Activated T-helper 1 cell treated with Interleukin-2 at 50 U/mL for 16 hours (primary cell): ENCODE measurements at places on chromosomes 7 and 10.

- DNase-seq = no peak
Measured at GRCh38 chr10:34641913-34642558, 173.1 kb downstream of the PARD3 start.

DNA sequence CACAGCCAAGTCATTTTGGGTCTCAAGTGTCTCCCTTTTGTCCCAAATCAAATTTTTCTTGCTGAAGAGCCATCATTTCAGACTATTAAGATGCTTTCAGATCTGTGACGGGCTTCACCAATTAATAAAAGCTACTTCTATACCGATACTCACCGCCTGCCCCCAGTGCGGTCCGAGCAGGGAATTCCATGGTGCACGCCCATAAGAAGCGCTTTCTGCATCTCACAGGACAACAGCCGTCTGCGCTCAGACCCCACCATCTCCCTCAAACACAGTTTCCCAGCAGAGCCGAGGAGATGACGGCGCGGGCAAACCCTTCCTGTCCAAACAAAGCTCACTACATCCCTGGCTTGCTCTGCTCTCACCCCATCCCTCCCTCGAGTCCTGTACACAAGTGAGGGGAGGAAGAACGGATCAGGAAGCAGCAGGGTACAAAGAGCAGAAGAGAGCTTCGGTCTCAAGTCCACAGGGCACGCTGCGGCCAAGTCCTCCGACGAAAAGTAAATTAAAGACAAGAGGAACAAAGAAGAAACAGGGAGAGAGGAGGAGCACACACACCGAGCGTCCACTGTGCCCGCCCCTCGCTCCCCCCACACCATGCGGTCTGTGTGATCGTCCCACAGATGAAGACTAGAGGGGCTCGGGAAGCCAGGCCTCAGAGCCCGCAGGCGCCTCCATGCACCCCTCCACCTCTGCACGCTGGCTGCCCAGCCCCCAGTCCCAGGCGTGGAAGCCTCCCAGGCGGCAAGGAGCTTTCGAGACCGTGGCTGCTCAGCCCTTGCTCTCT is 121.9 kb downstream of the MAD1L1 start:
- no peak for DNase-seq

DNA sequence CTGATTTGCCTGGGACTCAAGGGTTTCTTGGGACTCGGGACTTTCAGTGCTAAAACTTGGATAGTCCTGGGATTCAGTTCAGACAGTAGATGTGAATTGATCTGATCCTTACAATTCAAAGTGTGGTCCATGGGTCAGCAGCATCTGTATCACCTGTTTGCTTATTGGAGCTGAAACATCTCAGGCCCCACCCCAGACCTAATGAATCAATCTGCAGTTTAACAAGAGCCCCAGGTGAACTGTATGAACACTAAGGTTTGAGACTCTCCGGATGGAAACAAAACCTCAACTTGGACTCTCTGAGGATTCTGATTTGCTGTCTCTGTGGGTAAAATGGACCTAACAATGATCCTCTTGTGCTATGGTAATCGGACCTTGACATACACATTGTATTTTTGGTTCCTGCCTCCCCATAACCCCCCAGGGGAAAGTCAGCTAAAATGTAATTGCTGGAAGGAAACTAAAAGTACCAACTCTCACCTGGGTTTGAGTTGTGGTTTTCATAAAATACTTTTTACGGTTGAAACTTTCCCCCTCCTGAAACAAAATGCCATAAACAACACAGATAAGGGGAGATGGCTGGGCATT is 11.7 kb downstream of the CYP26A1 start:
- no peak for DNase-seq

- no peak for DNase-seq
Measured at GRCh38 chr10:30026578-30026977, 32.8 kb downstream of the JCAD start.

DNA sequence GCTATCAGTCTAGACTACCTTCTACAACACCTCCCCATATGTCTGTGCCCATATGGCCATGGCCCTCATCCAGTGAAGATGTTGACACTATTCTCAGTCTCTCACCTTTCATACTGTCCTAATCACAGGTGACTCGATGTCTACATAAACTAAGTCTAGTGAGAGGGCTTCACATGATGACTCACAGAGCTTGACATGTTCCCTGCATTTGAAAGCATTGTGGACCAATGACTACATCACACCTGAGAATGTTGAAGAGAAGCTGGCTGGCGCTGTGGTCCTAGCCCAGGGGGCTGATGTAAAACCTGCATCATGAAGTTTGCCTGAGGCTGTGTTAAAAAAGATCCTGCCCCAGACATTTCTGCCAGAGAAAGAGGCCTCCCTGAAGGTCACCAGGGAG is 167.2 kb downstream of the NPSR1 start:
- DNase-seq = no peak

DNA sequence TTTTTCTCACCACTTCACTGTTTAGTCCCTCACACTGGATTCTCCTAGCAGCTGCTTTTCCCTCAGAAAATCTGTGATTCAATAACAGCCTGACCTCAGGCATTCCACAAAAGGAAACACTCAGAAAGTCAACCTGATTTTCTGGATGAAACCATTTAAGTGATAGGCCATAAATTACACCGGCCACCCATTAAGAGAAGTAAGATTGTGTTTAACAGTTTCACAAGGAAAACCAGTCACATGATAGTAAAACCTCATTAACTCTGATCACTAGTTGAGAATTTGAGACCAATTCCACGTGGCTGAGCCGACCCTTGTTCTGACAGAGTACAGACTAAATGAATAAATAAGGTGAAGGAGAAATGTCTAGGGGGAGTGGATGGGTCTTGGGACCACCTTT is 7.7 kb downstream of the GRM8 start:
- DNase-seq = no peak

DNA sequence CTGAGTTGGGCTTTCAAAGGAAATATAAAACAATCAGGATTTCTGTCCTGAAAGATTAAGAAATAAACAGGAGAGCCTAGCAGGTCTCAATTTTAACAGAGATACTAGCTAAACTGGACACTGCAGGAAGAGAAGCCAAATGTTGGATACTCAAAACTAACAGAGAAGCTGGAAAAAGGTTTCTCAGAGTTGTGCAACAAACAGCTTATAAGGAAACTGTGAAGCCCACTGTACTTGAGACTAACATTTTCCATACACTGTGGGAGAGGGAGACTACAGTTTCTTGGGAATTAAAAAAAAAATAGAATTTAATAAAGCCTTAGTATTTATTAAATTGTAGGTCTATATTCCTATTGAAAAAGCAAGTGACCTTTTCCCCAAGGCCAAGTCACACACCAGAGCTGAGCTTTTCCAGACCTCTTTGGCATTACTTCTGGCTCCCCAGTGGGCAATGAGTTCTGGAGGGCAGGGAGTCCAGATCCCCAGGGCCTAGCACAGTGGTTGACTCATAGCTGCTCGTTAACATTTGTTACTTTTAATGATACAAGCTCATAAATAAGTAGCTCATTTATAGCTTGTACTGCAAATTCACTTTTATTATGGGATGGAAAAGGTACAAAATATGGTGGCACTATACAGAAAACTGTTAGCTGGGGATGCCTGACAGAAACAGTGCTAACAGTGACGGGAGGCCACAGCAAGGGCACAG is 68.3 kb downstream of the MINDY3 start:
- no peak for DNase-seq

- no peak for DNase-seq
Measured at GRCh38 chr10:86979296-86979818, 11.1 kb downstream of the ADIRF start.

DNA sequence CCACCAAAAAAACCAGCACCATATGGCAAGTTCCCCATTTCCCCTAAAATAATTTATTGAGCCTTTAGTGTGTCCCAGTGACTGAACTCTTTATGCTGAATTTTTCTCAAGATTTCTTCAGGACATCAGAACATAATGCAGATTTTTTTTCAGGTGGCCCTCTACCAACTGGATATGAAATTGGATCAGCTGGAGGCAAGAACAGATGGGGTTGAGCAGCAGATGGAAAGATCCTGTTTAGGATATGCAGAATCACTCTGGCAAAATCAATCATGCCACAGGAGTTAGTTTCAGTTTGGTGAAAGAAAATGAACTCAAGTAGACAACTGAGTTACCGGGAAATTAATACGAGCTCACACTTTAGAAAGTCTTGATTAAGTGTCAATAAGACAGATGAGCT is 761.5 kb upstream of the C7orf33 start:
- no peak for DNase-seq

DNA sequence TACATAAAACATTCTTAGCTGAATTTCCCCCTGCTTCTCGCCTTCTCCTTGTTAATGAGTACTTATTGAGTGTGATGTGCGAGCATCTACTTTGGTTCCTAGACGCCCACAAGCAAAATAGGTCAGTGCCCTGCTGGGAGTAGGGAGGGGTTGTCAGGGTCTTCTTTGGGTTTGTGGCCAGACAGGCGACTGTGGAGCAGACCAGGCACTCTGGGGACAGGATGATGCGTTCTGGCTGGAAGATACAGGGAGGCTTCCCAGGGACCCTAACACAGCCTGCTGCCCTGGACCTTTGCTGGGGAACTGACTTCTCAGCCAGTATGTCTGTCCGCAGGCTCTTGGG is 227.2 kb downstream of the CUX1 start:
- no peak for DNase-seq

DNA sequence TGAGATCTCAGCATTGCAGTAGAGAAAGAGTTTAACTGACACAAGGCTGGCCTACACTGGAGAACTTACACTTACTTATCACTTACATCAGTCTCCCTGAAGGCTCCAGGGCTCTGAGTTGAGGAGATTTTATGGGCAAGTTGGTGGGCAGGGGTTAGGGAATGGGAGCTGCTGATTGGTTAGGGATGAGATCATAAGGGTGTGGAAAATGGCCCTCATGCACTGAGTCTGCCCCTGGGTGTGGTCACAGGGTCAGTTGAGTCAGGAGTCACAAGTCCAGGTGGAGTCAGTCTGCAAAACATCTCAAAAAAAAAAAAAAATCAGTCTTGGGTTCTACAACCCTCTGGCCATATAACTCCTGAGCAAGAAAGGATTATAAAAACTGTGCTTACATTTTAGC is 60.5 kb downstream of the PPP1R17 start:
- DNase-seq = no peak

GRCh38 chr10:110244550-110244949 is 37.1 kb downstream of the MXI1 start:
- no peak for DNase-seq

- DNase-seq = no peak
Measured at GRCh38 chr7:42222125-42222524, 14.9 kb downstream of the GLI3 start.

GRCh38 chr7:151824373-151824933 is 52.5 kb downstream of the PRKAG2 start:
- no peak for DNase-seq

DNA sequence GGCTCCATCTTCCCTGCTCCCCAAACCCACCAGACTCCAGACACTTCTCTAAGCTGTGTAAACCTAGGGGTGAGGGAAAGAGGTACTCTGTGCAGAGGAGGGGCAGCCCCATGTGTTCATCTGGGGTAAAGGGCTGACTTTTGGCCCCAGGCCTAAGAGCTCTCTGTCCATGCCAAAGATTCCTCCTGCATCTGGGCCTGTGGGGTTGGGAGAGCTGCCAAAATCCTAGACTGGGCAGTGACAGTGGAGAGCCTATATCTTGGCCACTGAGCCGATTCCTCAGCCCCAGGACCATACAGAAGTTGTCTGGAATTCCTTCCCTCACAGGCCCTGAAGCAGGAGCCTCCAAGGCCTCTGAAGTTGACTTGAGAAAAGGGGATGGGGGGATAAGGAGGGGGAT is 25.3 kb upstream of the LEP start:
- no peak for DNase-seq

GRCh38 chr10:29081951-29082685 is 206.8 kb upstream of the LYZL1 start:
- DNase-seq = no peak

DNA sequence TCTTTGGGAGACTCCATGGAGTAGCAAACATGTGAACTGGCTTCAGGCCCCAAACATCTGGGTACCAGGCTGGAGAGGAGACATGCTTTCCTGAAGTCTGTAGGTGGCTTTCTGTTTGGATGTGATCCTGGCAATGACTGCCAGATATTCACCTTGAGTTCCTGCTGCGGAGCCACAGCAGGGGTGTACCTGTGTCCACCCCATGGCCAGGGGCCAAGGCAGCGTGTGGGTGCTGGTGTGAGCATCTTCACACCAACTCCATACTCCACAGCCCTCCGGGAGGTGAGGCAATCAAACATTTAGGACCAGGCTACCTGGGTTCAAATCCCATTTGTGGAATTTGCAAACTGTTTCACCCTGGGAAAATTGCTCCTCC is 113.0 kb downstream of the ADCY1 start:
- no peak for DNase-seq

- DNase-seq = no peak
Measured at GRCh38 chr10:28410420-28411135, 107.7 kb upstream of the MPP7 start.

DNA sequence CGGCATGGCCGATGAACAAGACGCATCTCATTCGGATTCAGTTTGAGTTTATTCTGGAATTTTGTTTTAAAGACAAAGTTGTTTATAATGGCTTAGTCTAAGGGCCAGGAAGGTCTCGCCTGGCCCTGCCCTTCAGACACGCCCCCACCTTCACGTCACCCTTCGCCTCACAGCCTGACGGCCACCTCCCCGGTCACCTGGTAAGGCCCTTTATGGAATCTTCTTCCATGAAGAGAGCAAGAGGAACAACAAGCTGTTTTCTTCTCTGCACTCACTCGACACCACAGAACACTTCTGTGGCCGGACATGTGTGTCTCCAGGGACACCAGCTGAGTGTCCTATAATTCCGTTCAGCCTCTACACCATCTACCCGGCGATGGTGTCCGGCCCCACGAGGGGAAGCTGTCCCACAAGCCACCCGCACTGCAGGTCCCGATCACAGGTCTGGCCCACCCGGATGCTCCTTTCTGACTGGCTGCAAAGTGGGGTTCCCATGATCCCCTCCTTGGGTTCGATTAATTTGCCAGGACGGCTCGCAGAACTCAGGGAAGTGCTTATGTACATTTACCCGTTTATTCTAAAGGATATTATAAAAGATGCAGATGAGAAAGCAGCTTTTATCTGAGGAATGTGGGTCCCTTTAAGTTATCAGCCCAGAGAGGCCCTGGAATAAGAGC is 17.4 kb upstream of the KNDC1 start:
- DNase-seq = no peak

- no peak for DNase-seq
Measured at GRCh38 chr10:132927824-132928223, 14.5 kb downstream of the CFAP46 start.

DNA sequence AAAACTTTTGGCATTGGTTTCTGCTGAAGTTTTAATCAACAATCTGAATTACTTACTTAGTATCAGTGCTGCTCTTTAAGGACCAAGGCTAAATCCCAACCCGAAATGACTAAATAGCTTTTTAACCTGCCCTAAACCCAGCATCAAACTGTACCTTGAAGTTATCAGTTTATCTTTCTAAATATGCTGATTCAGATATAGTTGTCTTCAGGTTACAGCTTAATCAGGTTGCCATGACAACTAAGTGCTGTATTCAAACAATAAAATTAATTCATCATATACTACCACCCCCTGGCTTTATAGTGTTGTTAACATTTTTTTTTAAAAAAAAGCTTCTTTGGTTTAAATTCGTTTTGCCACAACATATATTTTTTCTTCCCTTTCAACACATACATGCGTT is 239.6 kb downstream of the TWIST1 start:
- no peak for DNase-seq
